Breast epithelium (tissue), 4 donors: ENCODE measurements at places on chromosomes 6 and 20. TPM values are rescaled to one million over a fixed set of nuclear protein-coding genes. Genes with fewer than 3 reads are reported as not detected.
A peak's percentile ranks its signal among the peaks of the same experiment; 100 is the strongest.

The WFDC2 gene
- 106 TPM for total RNA-seq

The FAM83C gene
- total RNA-seq = not detected

- no peak overlapping the region for H3K4me3 ChIP-seq
- no peaks in the 10 kb centered on the region for H3K4me1 ChIP-seq
- no peak overlapping the region for H3K27ac ChIP-seq
- H3K27me3 ChIP-seq = no peaks in the 10 kb centered on the region
- no peaks in the 10 kb centered on the region for H3K36me3 ChIP-seq
- DNase-seq = no peak
Observed at GRCh38 chr6:33921745-33922144, 117.9 kb upstream of the MLN start.

- no peak overlapping the region for H3K27ac ChIP-seq
- no peaks in the 10 kb centered on the region for H3K27me3 ChIP-seq
- no peaks in the 10 kb centered on the region for H3K36me3 ChIP-seq
- peak overlapping the region; percentile 12 for H3K4me3 ChIP-seq
Observed at GRCh38 chr6:128259730-128260685, 260.4 kb downstream of the PTPRK start.

DNA sequence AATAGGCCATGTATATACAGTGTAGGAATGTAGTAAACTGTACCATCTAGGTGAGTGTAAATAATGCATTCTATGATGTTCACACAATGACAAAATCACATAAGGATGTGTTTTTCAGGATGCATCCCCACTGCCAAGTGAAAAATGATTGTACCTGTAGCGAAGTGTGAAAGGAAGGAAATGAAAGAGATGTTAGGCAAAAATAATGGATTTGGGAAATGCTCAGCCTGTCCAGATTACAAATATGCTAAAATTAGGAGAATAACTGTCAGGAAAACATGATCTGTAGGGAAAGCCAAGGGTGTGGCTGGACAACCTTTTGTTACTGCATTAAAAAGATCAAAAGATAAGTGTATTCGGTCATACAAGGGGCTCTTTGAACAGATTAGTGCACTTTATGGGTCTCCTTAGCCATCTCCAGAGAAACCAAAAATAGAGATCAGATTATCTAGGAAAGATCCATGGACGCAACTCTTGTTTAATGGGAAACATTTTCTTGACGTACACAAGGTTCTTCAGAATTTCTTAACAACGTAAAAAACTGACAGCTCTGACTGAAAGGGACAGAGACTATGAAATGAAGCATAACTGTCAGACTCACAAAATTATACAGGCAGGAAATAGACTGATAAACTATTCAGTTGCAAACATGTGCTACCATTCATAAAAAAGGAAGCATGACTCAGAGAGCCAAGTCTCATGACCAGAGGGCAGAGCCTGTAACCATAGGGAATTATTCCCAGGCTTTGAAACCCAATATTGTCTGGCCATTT is 253.6 kb upstream of the RAB32 start:
- DNase-seq = no peak
- no peaks in the 10 kb centered on the region for H3K36me3 ChIP-seq
